ENCODE measurements at places on chromosomes 11 and 22. TPM values are rescaled to one million over a fixed set of nuclear protein-coding genes. Genes with fewer than 3 reads are reported as not detected.
A peak's percentile ranks its signal among the peaks of the same experiment; 100 is the strongest.

The OR52E8 gene
- not detected for total RNA-seq

The TAGLN gene
- total RNA-seq, result 10,188 TPM

The RRAS2 gene
- 46.7 TPM for total RNA-seq

The NAV2 gene
- total RNA-seq, result 250 TPM

The DPAGT1 gene
- total RNA-seq, result 41.8 TPM

The HBB gene
- total RNA-seq, result 2,087 TPM

The OSM gene
- 3.9 TPM for total RNA-seq

DNA sequence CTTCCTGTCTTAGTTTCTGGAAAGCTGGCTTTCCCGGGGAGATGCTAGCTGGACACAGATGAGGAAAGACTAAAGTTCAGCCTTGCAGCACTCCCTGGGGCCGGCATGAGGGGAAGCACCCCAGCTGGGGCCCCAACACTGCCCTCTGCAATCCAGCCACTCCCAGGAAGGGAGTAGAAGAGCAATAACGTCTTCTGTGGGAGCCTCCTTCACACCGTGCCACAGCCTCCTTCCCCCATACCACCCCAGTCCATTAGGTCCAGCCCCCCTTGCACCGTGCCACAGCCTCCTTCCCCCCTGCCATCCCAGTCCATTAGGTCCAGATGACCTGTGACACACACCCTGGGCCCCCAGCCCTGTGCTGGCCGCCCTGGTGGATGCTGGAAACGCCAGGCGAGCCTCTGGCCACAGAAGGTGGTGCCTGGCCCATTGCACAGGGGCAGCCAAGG lies 44.1 kb upstream of the PRDM11 start:
- peaks cover 2% of the 10 kb centered on the region for H3K4me1 ChIP-seq
- no peak overlapping the region for H3K27ac ChIP-seq
- H3K36me3 ChIP-seq, result no peaks in the 10 kb centered on the region
- no peak overlapping the region for H3K4me3 ChIP-seq
- peak; percentile 46 for DNase-seq

DNA sequence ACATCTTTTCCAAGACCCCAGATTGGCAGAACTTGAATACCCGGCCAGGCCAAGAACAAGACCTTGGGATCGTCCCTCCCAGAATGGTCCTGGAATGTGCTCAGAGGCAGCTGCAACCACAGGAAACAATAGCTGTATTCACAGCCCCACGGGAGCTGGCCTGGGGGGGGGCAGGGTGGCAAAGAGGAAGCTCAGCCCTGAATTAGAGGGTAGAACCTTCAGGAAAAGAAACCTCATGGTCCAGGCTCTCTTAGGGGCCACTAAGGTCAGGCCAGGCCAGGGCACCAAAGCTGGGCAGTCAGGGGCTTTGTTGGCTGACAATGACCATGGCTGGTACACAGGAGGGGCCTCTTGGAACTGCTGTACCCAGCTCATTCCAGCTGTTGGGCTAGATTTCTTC lies 17.3 kb downstream of the RPL27A start:
- no peak overlapping the region for H3K4me3 ChIP-seq
- peaks cover 7% of the 10 kb centered on the region for H3K36me3 ChIP-seq
- H3K4me1 ChIP-seq, result no peaks in the 10 kb centered on the region
- H3K27me3 ChIP-seq, result no peaks in the 10 kb centered on the region
- peak overlapping the region; percentile 34 for H3K27ac ChIP-seq

DNA sequence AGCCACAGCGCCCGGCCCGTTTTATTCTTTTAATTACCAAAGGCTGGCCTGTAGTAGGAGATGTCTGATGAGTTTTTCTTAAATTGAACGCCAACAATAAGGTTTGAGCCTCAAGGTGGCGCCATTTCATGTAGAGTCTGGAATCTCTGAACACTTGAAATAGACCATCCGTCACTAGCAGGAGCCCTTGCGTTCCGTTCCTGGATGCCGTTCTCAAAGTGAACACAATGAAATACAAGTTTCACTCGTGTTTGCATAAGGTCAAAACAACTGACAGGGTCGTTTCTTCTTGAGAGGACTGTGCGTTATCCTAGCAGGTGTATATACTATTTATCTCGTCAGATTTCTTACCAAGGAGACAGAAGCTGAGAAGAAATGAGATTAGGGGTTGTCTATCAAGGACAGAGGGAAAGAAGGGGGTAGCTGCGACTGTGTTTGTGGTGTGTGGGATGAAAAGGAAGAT lies 18.7 kb upstream of the SCGB1D1 start:
- no peak overlapping the region for H3K4me3 ChIP-seq
- H3K36me3 ChIP-seq, result no peaks in the 10 kb centered on the region
- H3K27ac ChIP-seq, result no peak overlapping the region
- H3K27me3 ChIP-seq, result no peaks in the 10 kb centered on the region
- H3K4me1 ChIP-seq, result no peaks in the 10 kb centered on the region

DNA sequence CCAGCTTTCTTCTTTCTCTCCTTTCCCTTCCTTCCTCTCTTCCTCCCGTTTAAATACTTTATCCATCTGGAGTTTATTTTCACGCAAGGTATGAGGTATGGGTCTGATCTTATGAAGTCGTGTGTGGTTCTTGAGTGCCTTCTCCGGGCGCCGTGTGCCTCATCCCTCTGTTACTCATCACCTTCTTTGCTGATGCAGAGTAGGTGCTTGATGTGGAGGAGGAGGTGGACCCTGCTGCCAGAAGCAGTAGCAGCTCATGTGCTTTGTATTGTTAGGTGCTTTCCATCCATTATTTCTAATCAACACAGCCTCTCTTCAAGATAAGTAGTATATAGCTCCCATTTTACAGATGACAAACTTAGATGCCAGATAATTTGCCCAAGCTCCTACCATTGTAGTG lies 47.0 kb downstream of the TNRC6B start:
- H3K27ac ChIP-seq, result no peak overlapping the region
- no peaks in the 10 kb centered on the region for H3K36me3 ChIP-seq
- H3K4me3 ChIP-seq, result no peak overlapping the region
- peaks cover 7% of the 10 kb centered on the region for H3K4me1 ChIP-seq
- H3K27me3 ChIP-seq, result no peaks in the 10 kb centered on the region
- no peak for DNase-seq

- no peaks in the 10 kb centered on the region for H3K36me3 ChIP-seq
- H3K4me3 ChIP-seq, result no peak overlapping the region
- no peaks in the 10 kb centered on the region for H3K4me1 ChIP-seq
- no peak overlapping the region for H3K27ac ChIP-seq
These were observed 138.8 kb upstream of the SORL1-AS1 start for GRCh38 chr11:121591405-121592033.

DNA sequence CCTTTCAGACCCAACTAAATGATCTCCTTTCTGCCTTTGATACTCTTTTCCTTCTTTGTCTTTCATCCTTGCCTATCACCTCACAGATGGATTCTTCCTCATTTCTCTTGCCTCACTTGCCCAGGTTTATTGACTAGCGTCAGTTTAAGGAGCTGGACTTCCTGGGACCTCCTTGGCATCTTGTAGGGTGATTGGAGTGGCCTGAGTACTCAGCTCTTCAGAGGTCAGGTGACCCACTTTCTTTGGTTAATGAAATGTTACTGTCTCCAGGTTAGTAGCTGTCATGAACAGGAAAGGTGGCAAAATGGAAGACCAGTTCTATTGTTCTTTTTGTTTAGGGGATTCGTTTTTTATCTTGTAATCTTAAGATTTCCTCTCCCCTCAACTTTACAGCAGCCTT lies 4.6 kb upstream of the BACE1-AS start:
- H3K4me3 ChIP-seq, result no peak overlapping the region
- DNase-seq, result no peak
- H3K27me3 ChIP-seq, result no peaks in the 10 kb centered on the region
- peaks cover 5% of the 10 kb centered on the region for H3K36me3 ChIP-seq
- no peak overlapping the region for H3K27ac ChIP-seq
- H3K4me1 ChIP-seq, result no peaks in the 10 kb centered on the region

- no peak for DNase-seq
- H3K36me3 ChIP-seq, result no peaks in the 10 kb centered on the region
- no peak overlapping the region for H3K27ac ChIP-seq
- H3K4me1 ChIP-seq, result no peaks in the 10 kb centered on the region
These were observed 266.7 kb upstream of the C11orf87 start for GRCh38 chr11:109155291-109155690.

DNA sequence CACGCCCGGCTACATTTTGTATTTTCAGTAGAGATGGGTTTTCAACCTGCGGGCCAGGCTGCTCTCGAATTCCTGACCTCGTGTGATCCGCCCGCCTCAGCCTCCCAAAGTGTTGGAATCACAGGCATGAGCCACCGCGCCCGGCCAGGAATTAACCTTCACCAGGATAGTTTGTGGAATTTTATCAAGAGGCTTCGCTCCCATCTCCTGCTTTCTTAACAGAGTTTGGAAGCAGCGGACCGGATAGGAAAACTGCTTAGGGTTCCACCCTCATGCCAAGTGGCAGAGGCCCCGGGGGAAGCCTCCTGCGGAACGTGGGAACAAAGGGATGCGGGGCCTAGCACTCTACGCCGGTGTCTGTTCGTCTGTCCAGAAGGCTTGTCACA lies 229.9 kb downstream of the ST3GAL4 start:
- no peak overlapping the region for H3K4me3 ChIP-seq
- H3K27ac ChIP-seq, result no peak overlapping the region
- no peaks in the 10 kb centered on the region for H3K36me3 ChIP-seq
- no peaks in the 10 kb centered on the region for H3K4me1 ChIP-seq
- H3K27me3 ChIP-seq, result no peaks in the 10 kb centered on the region
- no peak for DNase-seq

GRCh38 chr11:17918049-17918605 lies 94.7 kb downstream of the SERGEF start:
- no peak overlapping the region for H3K27ac ChIP-seq
- H3K4me3 ChIP-seq, result no peak overlapping the region
- no peaks in the 10 kb centered on the region for H3K36me3 ChIP-seq
- no peaks in the 10 kb centered on the region for H3K4me1 ChIP-seq
- DNase-seq, result no peak
- H3K27me3 ChIP-seq, result no peaks in the 10 kb centered on the region

- H3K27me3 ChIP-seq, result no peaks in the 10 kb centered on the region
- H3K27ac ChIP-seq, result no peak overlapping the region
- H3K36me3 ChIP-seq, result no peaks in the 10 kb centered on the region
- H3K4me3 ChIP-seq, result no peak overlapping the region
These were observed 49.9 kb downstream of the TSPAN18 start for GRCh38 chr11:44776551-44777208.

DNA sequence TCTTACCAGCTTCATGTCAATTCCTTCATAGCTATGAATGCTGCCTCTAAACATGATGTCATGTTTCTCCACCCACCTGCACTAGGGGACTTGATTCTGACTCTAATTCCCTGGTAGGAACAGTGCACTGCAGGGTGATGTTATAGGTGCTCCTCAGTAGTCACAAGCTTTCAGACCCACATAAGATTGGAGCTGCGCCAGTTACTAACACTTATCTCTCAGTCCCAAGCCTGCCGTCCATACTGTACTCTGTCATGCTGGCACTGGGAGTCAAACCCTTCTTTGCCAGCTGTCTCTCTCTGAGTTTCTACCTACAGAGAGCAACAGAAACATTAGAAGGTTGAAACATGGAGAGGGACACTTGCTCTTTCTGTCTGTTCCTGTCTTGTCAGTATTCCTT lies 5.5 kb downstream of the OR56A1 start:
- no peak overlapping the region for H3K4me3 ChIP-seq
- no peak overlapping the region for H3K27ac ChIP-seq
- no peaks in the 10 kb centered on the region for H3K4me1 ChIP-seq
- H3K27me3 ChIP-seq, result no peaks in the 10 kb centered on the region
- H3K36me3 ChIP-seq, result no peaks in the 10 kb centered on the region

GRCh38 chr11:132008226-132008625 lies 637.8 kb downstream of the NTM start:
- H3K27ac ChIP-seq, result no peak overlapping the region
- no peak for DNase-seq
- no peaks in the 10 kb centered on the region for H3K27me3 ChIP-seq
- H3K4me3 ChIP-seq, result no peak overlapping the region

GRCh38 chr11:123052901-123053721 lies 8.8 kb downstream of the HSPA8 start:
- H3K4me3 ChIP-seq, result no peak overlapping the region
- no peaks in the 10 kb centered on the region for H3K36me3 ChIP-seq
- DNase-seq, result no peak
- H3K27me3 ChIP-seq, result no peaks in the 10 kb centered on the region
- no peak overlapping the region for H3K27ac ChIP-seq
- H3K4me1 ChIP-seq, result no peaks in the 10 kb centered on the region

- H3K27me3 ChIP-seq, result no peaks in the 10 kb centered on the region
- H3K4me1 ChIP-seq, result peaks cover 21% of the 10 kb centered on the region
- peaks cover 7% of the 10 kb centered on the region for H3K36me3 ChIP-seq
- no peak overlapping the region for H3K4me3 ChIP-seq
- peak; percentile 99 for DNase-seq
These were observed 100.5 kb downstream of the ZBTB16 start for GRCh38 chr11:114159802-114160632.

DNA sequence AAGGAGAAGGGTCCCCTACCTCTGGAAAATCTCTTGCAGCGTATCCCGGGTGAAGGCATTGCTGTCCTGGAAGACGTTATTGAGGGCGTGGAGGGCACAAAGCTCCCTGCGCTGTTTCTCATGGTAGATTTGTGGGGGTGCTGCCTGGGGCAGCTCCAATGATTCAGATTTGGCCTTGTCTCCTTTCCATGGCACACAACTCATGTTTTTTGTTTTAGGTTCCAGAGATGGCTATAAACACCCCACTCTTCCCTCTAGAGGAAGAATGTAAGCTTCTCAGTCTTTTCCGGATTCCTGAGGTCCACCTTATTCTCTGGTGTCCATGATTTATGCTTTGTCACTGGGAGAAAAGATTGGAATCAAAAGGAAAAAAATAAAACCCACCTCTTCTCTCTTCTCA lies 959 bp downstream of the JOSD1 start:
- peak overlapping the region; percentile 78 for H3K27ac ChIP-seq
- no peak for DNase-seq
- no peaks in the 10 kb centered on the region for H3K27me3 ChIP-seq
- H3K4me3 ChIP-seq, result peak overlapping the region; percentile 36

- H3K27me3 ChIP-seq, result no peaks in the 10 kb centered on the region
- DNase-seq, result no peak
- H3K36me3 ChIP-seq, result peaks cover 12% of the 10 kb centered on the region
- no peak overlapping the region for H3K27ac ChIP-seq
These were observed 10.9 kb downstream of the MADD start for GRCh38 chr11:47280860-47281259.

DNA sequence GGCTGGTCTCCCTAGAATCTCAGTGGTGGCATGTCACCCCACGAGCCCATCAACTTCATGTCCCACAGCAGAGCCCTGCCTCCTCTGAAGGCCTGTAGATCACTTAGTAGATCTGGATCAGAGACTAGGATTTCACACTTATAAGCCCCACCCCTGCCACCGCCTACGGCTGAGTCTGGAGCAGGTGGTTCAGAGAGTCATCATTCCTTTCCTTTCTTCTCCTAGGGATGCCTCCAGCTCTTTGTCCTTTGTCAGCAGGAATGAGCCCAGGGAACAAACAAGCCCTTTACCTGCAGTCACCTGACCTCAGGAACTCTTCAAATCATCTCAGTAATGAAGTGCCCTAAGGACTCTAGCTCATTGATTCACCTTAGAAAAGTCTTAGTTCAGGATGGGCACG lies 37.8 kb downstream of the SCGB1A1 start:
- no peak overlapping the region for H3K27ac ChIP-seq
- H3K36me3 ChIP-seq, result no peaks in the 10 kb centered on the region
- H3K4me1 ChIP-seq, result no peaks in the 10 kb centered on the region

- no peaks in the 10 kb centered on the region for H3K36me3 ChIP-seq
- no peak overlapping the region for H3K27ac ChIP-seq
- H3K27me3 ChIP-seq, result no peaks in the 10 kb centered on the region
- peak; percentile 55 for DNase-seq
- H3K4me3 ChIP-seq, result no peak overlapping the region
These were observed 108.7 kb upstream of the THY1 start for GRCh38 chr11:119531623-119532022.
